Uterine smooth muscle cell (primary cell): ENCODE measurements at places on chromosomes 2 and 18. TPM values are rescaled to one million over a fixed set of nuclear protein-coding genes. Genes with fewer than 3 reads are reported as not detected.

The RAD51AP2 gene
- total RNA-seq, result 0.11 TPM in 1 of 2 replicates, not detected in the other

The MEP1B gene
- not detected in 2 replicates for total RNA-seq

The IL1RN gene
- total RNA-seq, result not detected in 2 replicates

The COL4A4 gene
- 0.75 and 2.7 TPM in 2 replicates for total RNA-seq

The KANSL1L gene
- 15.5 and 23.4 TPM in 2 replicates for total RNA-seq

The TRABD2A gene
- total RNA-seq, result 2.5 and 4.8 TPM in 2 replicates

The RUFY4 gene
- total RNA-seq, result not detected in 2 replicates

The OTOS gene
- not detected in 2 replicates for total RNA-seq

The UGT1A10 gene
- 0.11 TPM in 1 of 2 replicates, not detected in the other for total RNA-seq
